ENCODE measurements at places on chromosomes 5 and 9.

DNA sequence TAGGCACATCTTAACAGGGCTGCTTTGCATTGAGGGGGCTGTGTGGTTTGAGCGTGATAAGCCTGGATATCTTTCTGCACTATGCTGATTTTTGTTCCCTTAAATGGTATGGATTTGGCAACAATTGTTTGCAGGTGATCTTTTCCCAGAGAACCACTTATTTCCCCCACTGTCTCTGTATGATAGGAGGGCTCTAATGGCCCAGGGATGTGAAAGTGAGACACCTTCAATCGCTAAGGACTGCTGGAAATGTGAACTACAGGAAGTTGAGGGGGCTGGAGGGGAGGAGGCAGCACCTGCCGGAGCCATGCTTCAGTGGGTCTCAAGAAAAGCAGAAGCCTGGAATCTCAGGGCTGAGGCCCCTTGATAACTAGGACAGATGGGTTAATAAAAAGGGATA is 29.4 kb downstream of the SYK start:
- DNase-seq: no peak

DNA sequence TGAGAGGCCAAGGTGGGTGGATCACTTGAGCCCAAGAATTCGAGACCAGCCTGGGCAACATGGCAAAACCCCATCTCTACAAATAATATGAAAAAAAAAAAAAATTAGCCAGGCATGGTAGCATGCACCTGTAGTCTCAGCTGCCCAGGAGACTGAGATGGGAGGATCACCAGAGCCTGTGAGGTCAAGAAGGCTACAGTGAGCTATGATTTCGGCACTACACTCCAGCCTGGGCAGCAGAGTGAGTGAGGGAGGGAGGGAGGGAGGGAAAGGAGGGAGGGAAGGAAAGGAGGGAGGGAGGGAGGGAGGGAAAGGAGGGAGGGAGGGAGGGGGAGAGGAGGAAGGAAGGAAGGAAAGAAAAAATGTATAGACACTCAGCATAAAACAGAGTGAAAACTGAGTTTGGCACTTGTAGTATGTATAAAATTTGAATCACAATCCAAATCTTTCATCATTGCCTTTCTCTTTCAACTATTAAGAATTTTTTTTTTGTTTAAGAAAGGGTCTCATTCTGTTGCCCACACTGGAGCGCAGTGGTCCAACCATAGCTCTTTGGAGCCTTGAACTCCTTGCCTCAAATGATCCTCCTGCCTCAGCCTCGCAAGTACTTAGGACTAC is 27.8 kb downstream of the SERINC5 start:
- DNase-seq: no peak

GRCh38 chr5:86831128-86831527 is 213.4 kb downstream of the COX7C start:
- DNase-seq: no peak

- DNase-seq: no peak
These were observed 38.3 kb downstream of the PTGES start for GRCh38 chr9:129714511-129715061.

GRCh38 chr5:178221282-178221681 is 11.3 kb downstream of the PHYKPL start:
- no peak for DNase-seq

DNA sequence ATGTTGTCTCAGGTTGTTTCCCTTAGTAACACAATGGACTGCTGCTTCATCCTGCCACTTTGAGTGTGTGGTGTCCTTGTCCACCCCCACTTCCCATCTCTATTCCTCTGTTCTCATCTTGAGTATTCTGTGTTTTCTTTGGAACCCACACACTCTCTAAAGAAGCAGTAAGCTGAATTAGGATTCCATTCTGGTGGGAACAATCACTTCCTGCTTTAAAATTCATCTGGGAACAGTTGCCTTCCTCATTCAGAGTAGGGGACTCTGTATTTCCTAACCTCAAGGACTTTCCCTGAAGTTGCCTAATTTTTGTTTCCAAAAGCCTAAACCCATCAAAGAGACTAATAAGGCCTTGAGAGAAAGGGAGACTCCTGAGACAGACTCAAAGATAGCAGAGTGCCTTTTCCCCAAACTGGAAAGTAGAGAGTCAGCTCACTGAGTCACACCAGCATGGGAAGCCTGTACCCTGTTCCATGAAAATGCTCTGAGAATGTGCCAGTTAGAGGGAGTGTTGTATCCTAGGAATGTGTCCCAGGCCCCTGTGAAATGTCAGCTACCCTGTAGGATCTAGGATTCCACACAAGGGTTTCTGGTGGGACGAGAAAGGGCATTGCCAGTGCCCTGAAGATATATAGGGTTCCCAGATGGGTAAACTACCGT is 63.6 kb downstream of the CCDC192 start:
- DNase-seq: no peak

- DNase-seq: no peak
These were observed 5.3 kb upstream of the TRIM41 start for GRCh38 chr5:181217803-181218062.

DNA sequence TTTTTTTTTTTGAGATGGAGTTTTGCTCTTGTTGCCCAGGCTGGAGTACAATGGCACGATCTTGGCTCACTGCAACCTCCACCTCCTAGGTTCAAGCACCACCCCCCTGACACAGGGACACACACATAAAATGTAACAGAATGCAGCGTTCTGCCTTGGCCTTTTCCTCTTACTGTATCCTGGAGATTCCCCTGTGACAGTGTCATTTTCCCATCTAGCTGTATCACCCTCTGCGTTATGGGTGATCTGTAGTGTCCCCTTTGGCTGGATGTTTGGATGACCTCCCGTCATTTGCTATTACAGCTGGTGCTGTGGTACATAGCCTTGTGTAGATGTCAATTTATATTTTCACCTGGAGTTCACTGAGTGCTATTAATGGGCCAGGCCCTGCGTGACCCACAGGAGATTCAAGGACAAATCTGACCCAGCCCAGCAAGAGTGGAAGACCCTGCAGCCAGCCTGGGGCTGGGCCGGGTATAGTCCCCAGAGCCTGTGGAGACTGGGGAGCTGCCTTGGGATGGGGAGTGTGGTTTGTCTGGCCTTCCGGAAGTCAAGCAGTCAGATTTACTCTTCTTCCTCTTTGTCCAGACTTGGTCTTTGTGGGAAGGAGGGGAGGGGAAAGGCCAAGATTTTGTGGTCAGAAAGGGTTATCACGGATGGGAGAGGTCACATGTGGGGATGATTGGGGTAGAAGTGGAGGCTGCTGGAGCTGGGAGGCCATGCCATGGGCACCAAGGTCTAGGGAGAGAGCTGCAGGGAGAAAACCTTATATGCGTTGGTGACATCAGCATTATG is 43.6 kb downstream of the ERGIC1 start:
- no peak for DNase-seq

- DNase-seq: no peak
These were observed 1970.4 kb upstream of the WWC1 start for GRCh38 chr5:166320920-166321480.

DNA sequence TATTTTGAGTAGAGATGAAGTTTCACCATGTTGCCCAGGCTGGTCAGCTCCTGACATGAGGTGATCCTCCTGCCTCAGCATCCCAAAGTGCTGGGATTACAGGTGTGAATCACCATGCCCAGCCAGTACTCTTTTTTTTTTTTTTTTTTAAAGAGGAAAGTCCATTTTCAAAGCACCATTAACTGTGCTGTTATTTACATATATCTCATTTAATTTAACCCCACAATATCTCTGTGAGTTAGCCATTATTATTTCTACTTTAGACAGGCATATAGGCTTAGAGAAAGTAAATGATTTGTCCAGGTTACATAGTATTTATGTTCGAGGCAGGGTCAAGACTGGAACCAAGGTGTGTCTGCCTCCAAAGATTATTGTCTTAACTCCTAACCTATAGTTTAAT is 50.7 kb downstream of the ATG10 start:
- DNase-seq: no peak

DNA sequence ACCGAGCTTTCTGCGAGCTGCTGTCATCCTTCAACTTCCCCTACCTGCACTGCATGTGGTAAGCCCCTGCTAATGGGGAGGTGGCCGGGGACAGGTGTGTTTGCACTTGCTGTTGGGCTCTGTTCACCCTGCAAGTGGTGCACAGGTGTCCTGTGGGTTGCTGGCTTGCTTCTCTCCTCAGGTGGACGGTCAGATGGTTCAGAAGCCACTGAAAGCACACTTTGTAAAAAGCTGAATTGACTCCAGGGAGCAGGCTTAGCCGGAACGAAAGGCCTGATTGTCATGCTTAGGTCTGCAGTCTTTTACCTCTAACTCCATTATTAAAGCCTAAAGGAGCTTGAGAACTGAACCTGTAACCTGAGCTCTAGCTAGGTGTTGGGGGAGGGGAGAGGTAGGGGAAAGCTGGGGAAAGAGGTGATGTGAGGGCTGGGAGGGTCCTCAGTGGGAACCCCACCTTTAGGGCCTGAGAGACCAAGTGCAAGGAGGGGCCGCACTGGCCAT is 37.6 kb downstream of the ACER2 start:
- no peak for DNase-seq

- no peak for DNase-seq
These were observed 1.4 kb upstream of the NFX1 start for GRCh38 chr9:33288828-33289483.

DNA sequence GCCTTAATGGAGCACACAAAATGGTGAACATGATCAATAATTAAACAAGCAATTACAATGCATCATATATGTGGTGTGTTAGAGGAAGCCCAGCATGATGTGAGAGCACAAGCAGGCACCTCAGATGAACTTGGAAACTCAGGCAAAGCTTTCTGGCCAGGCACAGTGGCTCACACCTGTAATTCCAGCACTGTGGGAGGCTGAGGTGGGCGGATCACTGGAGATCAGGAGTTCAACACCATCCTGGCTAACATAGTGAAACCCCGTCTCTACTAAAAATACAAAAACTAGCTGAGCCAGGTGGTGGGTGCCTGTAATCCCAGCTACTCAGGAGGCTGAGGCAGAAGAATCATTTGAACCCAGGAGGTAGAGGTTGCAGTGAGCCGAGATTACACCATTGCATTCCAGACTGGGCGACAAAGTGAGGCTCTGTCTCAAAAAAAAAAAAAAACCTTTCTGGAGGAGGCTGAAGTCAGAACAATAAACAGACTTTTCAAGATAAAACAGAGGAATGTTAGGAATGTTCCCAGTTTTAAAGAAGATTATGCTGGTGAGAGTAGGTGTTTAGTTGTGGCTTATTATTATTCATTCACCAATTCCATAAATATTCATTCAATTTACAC is 159.4 kb downstream of the CEMIP2 start:
- no peak for DNase-seq

DNA sequence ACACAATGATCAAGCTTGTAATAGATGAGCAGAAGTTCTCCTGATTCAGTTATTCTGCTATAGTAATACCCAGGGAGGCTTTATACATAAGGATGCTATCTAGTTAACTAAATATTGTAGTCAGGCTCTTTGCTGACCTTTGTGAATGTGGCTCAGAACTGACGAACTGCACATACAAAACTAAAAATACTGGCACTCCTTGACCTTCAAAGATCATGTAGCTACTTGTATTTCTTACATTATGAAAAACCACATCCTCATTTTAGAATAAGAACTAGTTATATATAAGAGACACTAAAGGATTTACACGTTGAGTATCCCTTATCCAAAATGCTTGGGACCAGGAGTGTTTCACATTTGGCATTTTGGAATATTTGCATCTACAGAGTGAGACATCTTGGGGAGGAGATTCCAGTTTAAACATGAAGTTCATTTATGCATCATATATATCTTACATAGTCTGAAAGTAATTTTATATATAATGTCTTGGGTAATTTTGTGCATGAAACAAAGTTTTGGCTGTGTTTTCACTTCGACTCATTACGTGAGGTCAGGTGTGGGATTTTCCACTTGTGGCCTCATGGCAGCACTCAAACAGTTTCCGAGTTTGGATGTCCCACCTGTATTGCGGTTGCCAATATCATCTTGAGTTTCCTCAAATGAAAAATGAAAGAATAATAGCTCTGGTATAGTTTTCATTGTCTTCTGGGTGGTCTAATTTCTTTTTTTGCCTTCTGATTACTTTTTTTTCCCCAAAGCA is 58.4 kb upstream of the FBXL7 start:
- DNase-seq: no peak

- no peak for DNase-seq
These were observed 92.2 kb upstream of the TRPC7 start for GRCh38 chr5:136457390-136458013.

DNA sequence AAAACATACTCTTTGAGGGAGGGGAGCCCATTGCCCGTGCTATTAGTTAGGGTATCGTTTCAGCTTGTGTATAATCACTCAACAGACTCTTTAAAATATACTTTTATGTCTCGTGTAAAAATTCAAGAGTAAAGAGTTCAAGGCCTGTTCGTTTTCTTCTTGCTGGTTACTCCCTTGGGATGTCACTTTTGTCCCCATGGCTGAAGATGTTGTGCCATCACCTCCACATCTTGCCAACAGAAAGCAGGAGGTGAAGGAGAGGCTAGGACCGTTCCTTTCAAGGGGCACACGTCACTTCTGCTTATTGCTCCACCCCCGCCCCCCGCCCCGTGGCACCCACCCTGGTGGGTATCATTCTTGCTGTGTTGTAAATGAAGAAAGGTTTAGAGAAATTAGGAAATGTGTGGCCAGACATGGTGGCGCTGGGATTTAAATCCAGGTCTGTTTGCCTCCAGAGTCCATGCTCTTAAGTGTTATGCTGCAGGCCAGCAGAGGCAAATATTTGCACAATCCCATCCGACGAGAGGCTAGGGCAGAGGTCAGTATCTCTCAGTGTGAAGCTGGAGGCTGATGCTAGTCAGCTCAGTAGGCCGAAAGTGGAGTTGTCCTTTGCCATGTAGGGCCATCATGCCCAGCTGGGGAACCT is 3.0 kb downstream of the MLANA start:
- DNase-seq: no peak

GRCh38 chr9:133443982-133444381 is 15.8 kb upstream of the CACFD1 start:
- no peak for DNase-seq
